ENCODE measurements at places on chromosomes 3 and 15.

DNA sequence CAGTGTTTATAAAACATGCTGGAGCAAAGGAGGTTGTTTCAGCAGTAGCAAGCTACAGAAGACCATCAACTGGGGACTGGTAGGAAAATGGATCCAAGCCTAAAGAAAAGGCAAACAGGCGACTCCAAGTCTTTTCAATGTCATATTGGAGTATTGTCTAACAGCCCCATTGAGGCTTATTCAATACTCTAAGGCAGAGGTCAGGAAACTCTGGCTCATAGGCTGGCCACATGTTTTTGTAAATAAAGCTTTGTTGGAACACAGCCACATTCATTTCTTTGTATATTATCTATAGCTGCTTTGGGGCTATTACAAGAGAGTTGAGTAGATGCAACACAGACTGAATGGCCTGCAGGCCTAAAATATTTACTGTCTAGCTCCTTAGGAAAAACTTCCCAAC lies 77.5 kb downstream of the RPL22L1 start:
- no peak for DNase-seq

- no peak for DNase-seq
These were observed 70.3 kb upstream of the PLXNA1 start for GRCh38 chr3:126912491-126913195.

GRCh38 chr3:134623615-134624245 lies 27.1 kb downstream of the KY start:
- DNase-seq: no peak

DNA sequence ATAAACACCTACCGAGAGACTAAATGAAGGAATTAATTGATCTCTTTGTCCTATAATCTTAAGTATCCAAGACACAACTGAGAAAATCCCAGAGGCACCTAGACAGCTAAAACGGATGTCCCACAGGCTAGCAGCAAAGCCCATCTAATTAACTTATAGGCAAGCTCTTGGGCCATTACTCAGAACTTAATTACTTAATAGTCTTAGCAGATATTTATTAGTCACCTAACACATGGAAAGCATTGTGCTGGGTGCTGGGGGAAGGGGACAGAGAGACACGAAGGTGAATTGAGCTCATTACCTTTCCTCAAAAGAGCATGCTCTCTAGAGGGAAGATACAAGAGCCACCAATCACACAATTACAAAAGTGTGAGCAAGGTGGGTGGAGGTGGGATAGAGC lies 189.8 kb upstream of the PROK2 start:
- DNase-seq: no peak

GRCh38 chr3:175404621-175405020 lies 545.5 kb downstream of the NAALADL2 start:
- no peak for DNase-seq

DNA sequence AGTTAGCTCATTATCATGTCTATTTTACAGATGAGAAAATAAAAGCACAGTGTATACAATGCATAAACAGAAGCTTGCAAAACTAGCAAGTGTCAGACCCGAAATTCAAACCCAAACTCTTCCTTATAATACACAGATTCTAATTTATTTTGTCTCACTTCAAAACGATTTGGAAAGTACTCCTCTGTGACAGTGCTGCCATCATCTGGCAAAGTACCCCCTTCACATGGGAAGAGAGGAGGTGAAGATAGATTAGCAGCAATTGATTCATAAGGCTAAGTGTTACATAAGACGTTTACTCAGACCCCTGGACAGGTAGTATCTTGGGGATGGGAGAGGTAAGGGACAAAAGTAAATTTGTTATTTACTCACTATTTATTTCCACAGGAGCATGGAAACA lies 744.0 kb upstream of the SGO1 start:
- no peak for DNase-seq

GRCh38 chr3:25088284-25088683 lies 339.8 kb upstream of the RARB start:
- no peak for DNase-seq

DNA sequence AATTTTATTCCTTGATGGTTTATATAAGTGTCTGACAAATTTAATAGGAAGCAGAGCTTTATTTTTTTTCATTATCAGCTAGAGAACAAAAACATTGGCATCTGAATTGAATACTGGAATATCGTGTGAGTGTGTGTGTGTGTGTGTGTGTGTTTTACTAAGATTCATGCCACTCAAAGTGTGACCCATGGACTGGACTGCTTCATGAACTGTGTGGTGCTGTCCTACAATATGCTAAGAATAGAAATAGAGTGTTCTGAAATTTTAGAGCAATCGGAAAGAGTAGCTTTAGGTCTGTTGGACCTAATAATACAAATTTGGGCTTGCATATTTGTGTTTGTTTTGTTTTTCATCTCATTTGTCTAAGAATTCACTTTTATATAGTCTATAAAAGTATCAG lies 89.6 kb downstream of the MITF start:
- DNase-seq: no peak

GRCh38 chr3:177596248-177596815 lies 399.1 kb upstream of the TBL1XR1 start:
- DNase-seq: no peak

- no peak for DNase-seq
These were observed 38.8 kb upstream of the LINGO1 start for GRCh38 chr15:77671362-77672056.

GRCh38 chr15:22892333-22892732 lies 53.9 kb downstream of the NIPA2 start:
- no peak for DNase-seq

- DNase-seq: no peak
These were observed 11.0 kb downstream of the COLQ start for GRCh38 chr3:15510493-15510892.

DNA sequence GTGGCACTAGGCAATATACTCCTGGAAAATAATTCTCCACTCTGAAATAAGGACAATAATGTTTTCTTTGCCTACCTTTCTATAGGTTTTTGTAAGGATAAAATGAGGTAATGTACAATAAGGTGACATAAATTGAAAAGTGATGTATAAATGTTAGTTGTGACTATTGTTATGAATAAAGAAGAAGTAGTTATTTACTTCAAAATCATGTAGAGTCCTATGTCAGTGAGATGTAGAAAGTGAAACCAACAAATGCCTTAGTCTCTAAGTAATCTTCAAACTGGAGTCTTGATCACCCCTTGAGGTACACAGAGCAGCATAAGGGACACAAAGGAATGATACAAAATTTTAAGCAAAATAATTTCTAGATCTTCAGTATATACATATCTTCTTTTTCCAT lies 60.3 kb upstream of the TP63 start:
- DNase-seq: no peak
